ENCODE measurements at places on chromosomes 3 and 15.

DNA sequence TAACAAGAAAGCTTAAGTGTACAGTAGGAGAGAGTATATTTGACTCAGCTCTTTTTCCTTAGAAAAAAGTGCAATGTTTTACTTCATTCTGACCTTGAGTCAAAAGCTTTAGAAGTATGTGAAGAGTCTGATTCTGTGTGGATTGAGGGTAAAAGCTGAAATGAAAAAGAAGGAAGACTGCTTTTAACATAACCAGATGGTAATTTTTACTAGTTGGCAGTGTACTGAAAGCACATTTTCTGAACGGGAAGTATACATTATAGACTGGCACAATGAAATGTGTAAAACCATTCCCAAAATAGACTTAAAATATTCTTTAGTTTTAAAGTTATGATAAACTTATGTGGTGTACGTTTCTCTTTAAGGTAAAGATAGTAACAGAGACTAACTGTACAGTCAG, 197.8 kb upstream of the ZNF717 start:
- no peak for DNase-seq

- DNase-seq, result no peak
Observed at GRCh38 chr3:178263236-178263916, 272.9 kb upstream of the KCNMB2 start.

- DNase-seq, result no peak
Observed at GRCh38 chr3:189862385-189862998, 231.3 kb downstream of the TP63 start.

GRCh38 chr15:61946778-61947177, 113.5 kb downstream of the VPS13C start:
- DNase-seq, result peak; percentile 64

- DNase-seq, result no peak
Observed at GRCh38 chr15:79314811-79315210, 3.9 kb downstream of the TMED3 start.

GRCh38 chr3:50146316-50146901, 8.7 kb upstream of the SEMA3F start:
- no peak for DNase-seq

- DNase-seq, result no peak
Observed at GRCh38 chr3:62144482-62144881, 228.9 kb downstream of the FEZF2 start.

DNA sequence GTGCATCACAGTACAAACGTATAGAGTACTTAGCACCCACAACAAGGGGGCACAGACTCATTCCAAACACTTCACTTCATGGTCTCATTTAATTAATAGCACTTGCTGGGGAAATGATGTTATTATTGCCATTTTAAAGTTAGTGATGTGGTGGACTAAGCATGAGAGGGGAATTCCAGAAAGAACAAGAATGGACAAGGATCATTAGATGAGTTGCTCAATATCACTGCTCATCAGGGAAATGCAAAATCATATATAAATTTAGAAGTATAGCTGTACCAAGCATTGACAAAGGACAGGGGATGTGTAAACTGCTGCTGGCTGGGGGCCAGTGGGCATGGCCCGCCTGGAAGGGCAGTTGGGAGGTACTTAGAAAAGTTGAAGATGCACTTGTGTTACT, 14.6 kb downstream of the PRR20G start:
- no peak for DNase-seq

DNA sequence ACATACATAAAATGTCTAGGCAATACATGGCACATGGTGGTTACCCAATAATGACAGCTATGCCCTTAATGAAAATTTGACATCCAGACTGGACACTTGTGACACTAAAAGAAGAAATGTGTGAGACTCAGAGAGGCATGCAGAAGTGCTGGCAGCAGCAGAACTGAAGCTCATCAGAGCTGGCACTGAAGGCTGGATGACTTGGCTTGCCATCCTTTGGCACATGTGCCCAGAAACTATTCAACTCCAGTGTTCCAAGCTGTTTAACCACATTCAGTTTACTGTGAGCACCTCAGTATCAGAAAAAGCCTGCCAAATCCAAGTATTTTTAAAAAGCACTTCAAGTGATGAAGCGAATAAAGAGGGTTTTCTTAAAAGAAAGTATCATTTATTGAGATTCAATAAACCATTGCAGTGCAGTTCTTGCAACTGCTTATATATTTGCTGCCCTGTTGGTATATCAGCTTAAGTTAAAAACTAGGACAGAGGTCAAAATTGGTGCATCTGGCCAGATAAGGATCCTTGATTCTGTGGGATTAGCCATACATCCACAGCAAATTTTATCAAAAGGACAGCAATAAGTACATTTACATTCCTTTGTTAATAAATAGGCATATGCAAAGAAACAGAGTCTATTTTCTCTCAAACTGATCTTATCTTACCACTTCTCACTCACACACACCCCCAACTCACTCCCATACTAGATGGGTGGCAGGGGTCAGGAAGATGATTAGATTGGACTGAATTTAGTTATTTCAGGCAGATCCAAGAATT, 15.8 kb downstream of the IGSF11 start:
- no peak for DNase-seq

DNA sequence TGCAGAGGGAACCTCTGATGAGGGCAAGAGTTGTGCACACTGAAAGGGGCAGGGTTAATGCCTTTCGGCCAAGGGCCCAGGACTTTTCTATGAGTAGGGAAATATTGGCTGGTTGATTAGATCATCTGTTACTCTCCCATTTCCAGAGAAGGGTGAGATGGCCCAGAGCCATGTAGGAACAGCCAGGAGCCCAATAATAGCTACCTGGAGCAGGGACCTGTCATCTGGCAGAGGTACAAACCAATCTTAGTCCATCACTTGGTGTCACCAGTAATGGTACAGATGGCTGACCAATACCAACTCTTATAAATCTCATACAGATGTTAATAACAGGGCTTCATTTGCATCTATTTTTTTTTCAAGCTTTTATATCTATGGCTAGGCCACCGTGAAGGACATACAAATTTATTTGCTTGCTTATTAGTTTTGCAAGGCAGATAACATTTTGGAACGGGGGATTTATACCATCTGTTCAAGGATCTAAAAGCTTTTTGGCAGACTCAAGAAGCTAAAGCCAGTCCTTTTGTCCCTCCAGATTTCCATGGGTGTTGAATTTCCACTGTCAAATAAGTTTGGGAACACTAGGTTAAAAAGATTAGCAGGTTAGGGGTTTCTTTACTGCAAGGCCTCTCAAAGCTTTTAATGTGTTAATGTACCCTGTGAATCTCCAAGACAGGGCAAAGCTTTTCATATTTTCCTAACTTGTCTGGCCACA, 79.3 kb downstream of the TNIK start:
- DNase-seq, result no peak

- no peak for DNase-seq
Observed at GRCh38 chr3:69121950-69122349, 445 bp downstream of the LMOD3 start.

- peak; percentile 22 for DNase-seq
Observed at GRCh38 chr3:33975463-33975862, 177.0 kb downstream of the PDCD6IP start.

DNA sequence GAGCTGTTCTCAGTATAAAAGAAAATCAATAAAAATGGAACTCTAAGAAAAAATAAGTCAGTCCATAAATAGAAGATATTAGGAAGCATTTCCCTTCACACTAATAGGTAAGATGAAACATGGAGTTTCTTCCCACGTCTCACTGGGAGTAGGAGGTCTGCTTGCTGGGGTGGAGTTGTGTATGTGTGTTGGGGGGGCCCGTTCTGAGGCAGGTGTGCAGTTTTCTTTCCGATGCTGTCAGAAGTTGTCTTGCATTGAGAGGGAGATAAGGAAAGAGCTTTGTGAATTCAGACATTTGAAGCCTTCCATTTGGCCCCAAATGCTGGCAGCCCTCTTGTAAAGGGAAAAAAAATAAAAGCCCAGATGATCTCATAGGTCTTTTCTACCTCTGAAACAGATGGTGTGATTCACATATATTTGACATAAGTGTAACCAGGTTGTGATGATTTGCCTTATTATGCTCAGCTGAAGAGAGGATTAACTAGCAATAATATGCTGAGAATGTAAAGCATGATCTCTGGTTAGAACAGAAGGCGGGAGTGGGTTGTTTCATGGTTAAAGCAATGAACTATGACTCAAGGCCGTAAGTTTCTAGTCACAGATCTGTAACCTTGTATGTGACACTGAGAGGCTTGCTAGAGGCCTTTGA, 8.8 kb downstream of the RASGRP1 start:
- peak; percentile 80 for DNase-seq

GRCh38 chr15:22794063-22794462, 7.6 kb downstream of the NIPA1 start:
- no peak for DNase-seq

GRCh38 chr15:43378601-43379000, 7.7 kb downstream of the TUBGCP4 start:
- DNase-seq, result no peak

DNA sequence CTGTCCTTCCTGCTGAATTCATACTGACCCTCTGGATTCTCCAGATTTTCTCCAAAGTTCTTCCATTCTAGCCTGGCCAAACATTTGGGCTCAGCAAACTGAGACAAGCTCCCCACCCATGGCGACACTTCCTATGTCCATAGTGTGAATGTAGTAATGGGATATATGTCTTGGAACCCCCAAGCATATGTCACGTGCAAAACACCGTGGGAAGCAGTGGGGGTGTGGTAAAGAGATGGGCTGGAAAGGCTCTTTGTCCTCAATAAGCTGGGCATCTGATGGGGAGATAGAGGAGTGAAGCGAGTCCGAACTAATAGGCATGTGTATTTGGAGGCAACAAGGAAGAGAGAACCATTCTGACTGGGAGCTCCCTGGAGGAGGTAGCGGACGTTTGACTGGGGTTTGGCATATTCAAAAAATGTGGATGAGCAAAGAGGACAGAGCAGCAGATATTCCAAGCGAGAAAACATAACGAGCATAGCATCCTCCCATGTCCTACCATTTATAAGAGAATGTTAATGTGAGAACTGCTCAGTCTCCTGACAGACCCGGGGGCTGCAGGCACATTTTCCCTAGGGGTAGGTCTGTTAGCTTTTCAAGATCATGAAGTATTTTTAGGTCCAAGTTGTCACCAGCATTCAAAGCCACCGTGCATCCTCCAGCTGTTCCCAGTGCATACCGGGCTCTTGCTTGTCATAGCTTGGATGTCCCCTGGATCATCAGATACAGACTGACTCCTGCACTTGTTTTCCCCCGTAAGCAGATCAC, 25.6 kb downstream of the TPM1 start:
- no peak for DNase-seq

GRCh38 chr15:61013146-61013545, 216.0 kb downstream of the RORA start:
- no peak for DNase-seq

DNA sequence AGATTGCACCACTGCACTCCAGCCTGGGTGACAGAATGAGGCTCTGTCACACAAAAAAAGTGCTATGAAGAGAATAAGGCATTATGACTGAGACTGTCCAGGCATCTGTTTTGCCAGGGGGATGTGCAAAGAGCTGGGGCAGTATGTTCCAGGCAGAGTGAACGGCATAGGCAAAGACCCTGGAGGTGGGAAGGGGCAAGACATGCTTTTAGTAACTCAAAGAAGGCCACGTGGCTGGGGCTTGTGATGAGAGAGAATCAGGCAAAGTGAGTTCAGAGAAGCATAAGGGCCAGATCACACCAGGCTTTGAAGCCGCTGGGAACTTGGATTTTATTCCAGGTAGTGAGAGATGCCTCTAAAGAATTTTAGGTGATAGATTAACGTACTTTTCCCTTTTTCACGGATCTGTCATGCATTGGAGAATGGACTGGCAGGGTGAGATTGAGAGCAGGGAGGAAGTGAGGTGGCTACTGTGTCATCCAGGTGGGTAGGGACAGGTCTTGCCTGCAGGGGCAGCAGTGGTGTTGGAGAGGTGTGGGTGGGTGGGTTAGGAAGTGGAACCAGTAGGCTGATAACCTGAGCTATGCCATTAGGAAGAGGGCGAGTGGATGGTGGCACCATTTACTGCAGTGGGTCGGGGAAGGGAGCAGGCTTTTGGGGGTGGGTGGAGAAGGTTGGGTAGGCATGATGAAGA, 31.7 kb downstream of the ATP2B2 start:
- no peak for DNase-seq

GRCh38 chr3:55480911-55481743, 6.0 kb downstream of the WNT5A start:
- DNase-seq, result peak; percentile 63
